ENCODE measurements at places on chromosomes 1 and 21.
A peak's percentile ranks its signal among the peaks of the same experiment; 100 is the strongest.

GRCh38 chr1:48006264-48006663, 9.1 kb upstream of the TRABD2B start:
- no peak for DNase-seq

GRCh38 chr1:8789314-8790214, 27.9 kb downstream of the RERE start:
- DNase-seq = no peak

GRCh38 chr1:75341537-75341936, 207.3 kb downstream of the LHX8 start:
- DNase-seq = no peak

DNA sequence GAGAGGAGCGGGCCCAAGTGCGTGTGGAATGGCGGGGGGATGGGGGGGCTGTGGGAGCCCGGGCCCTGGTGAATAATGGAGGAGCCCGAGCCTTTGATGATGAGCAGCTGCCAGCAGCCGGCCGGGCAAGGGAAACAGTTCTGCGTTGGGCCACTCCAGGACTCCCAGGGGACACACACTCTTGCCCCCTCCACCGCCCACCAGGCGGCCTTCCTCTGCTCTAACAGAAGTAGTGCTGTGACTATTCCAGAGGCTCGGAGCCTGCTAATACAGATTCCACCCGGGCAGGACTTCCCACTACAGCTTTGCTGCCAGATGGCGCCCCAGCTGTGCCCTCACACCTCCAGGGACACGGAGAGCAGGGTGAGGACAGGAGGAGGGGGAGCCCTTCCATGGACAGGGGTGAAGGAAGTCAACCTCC, 48.2 kb upstream of the LRP8 start:
- DNase-seq = no peak

DNA sequence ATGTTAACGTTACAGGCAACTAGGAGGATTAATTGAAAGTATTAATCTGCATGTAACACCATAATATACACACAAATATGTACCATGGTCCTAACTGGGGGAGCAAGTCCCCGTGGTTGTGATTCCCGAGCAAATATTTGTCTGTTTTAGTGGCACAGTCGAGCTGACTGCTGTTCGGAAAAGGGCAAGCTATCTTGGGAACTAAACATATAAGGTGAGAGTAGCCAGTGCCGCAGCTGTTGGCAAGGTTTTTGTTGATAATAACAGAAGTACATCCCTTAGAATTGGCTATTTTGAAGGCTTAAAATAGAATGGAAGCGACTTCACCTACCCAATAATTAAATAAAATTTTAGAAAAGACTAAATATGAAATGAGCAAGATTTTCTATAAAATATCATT, 45.5 kb downstream of the UCHL5 start:
- DNase-seq = no peak

DNA sequence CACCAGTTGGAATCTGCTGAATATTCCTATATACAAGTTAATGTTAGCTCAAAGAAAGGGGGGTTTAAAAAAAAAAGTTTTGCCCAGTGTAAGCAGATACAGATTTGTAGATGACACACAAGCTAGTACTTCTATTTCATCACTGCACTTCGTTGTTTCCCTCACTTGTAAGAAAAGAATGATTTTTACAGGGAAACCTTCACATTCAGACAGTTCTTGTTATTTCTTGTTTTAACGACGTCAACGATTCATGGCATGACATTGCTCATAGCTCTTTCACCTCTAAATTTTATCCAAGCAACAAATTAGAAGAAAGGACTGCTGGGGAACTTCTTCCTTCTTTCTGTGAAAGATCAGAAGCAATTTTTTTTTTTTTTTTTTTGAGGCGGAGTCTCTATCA, 25.7 kb upstream of the C1orf105 start:
- no peak for DNase-seq

GRCh38 chr21:29805105-29805504, 134.7 kb downstream of the GRIK1 start:
- no peak for DNase-seq

DNA sequence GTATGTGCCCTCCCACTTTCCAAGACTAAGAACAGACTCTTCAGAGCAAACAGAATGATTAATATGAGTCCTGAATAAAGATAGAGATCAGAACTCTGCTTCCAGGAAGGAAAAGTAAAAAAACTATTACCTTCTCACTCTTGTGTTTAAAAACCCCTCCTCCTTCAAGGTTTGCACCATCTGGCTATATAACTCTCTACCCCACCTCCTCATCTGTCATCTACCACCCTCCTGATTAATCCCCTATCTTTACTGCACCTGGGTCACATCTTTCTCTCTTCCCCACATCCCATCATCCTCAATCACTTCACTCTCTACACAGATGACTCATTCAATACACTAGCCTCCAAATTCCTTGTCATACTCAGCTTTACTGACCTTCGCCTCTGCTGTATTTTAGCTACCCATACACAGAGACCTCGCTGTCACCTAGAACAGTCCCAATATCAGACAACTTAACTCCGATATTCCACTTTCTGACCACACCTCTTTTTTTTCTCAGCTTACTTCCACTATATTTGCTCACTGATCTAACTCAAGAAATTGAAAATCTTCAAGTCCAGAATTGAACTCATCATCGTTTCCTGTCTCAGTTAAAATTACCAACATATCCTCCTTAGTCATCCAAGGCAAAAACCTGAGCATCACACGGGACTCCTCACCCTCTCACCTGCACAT, 3.7 kb downstream of the SCMH1 start:
- no peak for DNase-seq

DNA sequence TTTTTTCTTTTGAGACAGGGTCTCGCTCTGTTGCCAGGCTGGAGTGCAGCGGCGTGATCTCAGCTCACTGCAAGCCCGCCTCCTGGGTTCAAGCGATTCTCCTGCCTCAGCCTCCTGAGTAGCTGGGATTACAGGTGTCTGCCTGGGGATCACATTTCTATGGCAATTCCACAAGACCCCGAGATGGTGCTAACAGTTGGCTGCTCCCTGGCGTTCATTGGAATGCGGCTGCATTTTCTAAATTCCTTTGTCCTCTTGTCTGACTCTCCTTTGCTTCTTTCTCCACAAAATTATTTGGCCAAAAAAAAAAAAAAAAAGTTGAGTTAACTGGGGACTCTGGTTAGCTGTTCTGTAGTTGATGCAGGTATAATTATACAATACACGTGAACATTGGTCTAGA, 176.4 kb downstream of the ETS2 start:
- no peak for DNase-seq

GRCh38 chr1:76136894-76137293, 62.3 kb downstream of the ST6GALNAC3 start:
- no peak for DNase-seq

DNA sequence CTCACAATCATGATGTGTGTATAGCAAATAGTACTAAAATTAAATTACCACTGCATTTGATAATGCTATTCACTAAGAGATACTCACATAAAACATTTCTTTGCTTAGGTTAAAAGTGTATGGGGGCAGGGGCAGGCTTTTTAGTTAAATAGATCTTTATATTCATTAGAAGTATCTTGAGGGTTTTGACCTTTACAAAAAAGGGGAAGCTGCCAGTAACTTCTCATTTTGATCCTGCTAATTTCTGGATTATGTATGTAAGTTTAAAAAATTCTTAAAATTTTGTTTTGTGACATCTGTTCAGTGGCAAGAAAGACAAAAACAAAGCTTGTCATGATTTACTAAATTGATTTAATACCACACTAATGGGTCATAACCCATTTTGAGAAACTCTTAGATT, 45.8 kb upstream of the S1PR1 start:
- no peak for DNase-seq

- no peak for DNase-seq
These were observed 63.4 kb upstream of the RAB3GAP2 start for GRCh38 chr1:220335668-220336067.

DNA sequence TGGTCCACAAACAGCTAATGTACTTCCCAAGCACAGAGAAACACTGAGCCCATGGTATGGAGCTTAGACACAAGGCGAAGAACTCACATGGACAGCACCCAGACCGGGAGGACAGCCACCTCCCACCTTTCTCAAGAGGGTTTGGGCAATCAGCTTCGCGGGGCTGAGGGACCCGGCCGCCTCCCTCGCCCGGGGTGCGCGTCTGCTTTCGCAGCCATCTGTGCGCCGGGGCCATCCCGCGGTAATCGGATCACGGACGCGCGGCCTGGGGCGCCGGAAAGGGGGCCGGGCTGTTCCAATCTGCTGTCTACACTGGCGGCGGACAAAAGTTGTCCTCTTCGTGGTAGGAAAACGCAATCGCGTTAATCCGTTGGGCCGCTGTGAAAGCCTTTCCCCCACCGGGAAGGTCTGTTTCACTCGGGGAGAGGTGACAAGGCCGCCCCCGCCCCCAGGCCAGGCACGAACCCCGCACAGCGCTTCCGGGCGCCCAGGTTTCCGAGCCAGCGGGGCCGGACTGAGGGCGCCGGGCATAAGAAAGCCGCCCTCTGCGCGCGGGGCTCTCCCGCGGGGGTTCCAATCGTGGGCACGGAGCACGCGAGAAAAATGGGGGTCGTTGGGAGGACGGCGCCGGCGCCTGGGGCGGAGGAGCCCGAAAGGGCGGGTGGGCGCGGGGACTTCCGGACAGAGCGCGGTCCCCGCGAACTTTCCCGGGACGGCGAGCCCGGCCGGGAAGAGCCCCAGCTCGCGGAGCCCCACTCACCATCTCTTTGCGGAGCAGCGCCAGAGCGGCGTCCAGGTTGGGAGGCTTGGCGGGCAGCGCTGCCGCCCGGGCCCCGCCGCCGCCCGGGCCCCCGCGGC, 664 bp downstream of the FAM89A start:
- peak; percentile 18 for DNase-seq

DNA sequence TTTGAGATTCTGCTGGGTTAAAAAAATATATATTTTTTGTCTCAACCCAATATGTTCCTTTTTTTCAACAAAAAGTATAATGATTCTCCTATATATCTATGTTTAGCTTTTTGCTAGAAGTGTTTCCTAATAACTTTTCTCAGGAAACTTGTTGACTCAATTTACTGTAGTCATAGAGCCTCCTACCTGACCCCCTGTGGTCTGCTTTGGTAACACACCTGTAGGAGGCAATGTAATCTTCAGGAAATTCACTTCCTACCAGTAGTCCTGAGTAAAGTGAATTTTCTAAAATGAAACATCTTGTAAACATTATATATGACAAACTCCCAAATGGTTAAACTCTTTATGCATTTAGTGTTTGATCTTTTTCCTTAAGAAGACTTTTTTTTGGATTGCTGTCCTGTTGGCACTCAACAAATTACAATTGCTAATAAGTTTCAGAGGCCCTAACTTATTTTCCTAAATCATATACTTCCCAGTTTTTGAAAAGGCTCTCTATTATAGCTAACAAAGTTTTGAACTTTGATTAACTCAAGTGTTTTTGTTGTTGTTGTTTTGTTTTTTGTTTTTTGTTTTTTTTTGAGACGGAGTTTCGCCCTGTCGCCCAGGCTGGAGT, 118.3 kb downstream of the OLFML2B start:
- no peak for DNase-seq

- no peak for DNase-seq
These were observed 99.6 kb downstream of the DDX20 start for GRCh38 chr1:111855260-111855659.

GRCh38 chr1:14080653-14081052, 380.7 kb downstream of the PRDM2 start:
- no peak for DNase-seq

GRCh38 chr1:94284476-94284875, 47.1 kb upstream of the ARHGAP29 start:
- DNase-seq = no peak

DNA sequence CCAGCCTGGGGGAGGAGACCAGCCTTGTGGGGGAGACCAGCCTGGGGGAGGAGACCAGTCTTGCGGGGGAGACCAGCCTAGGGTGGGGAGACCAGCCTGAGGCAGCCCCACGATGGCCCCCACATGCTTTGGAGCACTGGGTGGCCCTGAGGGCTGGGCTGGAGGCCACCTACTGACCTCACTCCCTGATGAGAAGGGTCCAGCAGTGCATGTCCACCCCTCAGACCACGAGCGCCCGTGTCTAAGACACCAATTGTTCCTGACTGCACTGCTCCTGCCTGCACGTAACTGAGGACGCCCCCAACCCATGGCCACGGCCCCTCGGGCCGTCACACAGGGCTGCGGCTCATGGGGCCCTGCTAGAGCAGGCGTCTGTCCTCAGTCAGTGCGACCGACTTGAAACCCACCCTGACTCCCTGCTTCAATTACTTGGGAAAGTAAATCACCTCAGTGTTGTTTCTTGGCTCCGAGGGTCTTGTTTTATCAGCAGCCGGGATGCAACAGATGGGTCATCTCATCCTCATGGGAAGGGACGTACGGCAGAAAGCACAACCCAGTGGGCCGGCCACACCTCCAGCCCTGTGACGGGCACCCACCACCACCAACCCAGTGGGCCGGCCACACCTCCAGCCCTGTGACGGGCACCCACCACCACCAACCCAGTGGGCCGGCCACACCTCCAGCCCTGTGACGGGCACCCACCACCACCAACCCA, at the start of gene SPATC1L:
Gene SPATC1L (minus strand): TSS at position 550 of the 715 bp plus-strand sequence. CDS start 1,643 bp downstream, outside the sequence.
- peak; percentile 28 for DNase-seq

DNA sequence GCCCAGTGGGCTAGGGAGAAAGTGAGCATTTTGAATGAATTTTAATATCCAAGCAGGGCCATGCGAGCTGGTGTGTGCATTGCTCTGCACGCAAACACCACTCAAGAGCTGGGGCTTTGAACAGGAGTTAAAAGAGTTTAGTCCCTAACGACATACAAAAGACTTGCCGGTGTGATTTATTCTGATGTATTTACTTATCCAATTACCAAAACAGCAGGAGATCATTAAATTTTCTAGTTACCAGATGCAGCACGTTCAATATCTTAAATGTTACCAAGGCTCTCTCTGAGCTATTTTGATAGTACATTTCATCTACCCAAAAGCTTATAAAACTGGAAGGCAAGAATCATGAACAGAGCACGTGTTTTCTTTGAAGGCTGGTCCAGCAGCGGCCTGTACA, 30.0 kb upstream of the DMRTA2 start:
- DNase-seq = no peak

DNA sequence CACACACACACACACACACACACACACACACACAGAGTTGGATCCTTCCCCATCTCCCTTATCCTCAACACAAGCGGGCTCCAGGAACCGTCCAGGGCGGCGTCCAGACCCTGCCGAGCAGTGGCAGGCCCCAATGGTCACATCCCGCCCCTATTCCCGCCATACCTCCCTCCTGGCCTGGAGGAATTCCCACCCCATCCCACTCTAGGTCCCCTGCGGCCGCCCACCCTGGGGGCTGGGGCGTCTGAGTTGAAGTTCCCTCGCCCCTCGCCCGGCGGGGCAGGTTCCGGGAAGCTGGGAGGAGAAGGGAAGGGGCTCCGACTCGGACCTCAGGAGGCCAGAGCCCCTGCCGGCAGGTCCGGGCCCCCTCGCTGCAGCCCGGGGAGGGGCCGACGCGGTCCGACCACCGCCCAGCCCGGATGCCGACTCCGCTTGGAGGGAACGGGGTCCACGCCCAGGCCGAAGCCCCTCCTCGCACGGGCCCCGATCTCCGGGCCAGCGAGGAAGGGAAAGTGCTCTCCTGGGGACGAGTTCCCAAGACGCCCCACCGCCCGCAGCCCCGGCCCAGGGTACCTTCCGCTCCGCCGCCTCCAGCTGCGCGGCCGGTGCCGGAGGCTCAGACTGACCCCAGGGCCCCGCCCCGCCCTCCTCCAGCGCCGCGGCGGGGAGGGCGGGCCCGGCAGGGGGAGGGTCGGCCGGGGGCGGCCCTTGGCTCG, at the start of gene RHOC:
Gene RHOC (minus strand): TSS at position 623 of the 716 bp plus-strand sequence. CDS start 3,328 bp downstream, outside the sequence.
- peak; percentile 31 for DNase-seq

Measured in stimulated activated CD8-positive, alpha-beta memory T cell treated with anti-CD3 and anti-CD28 coated beads, Interleukin-12 subunit alpha, Interleukin-12 subunit beta, amount 100 ng/mL, for 4 hours (primary cell).